ENCODE measurements at places on chromosomes 4 and X.

DNA sequence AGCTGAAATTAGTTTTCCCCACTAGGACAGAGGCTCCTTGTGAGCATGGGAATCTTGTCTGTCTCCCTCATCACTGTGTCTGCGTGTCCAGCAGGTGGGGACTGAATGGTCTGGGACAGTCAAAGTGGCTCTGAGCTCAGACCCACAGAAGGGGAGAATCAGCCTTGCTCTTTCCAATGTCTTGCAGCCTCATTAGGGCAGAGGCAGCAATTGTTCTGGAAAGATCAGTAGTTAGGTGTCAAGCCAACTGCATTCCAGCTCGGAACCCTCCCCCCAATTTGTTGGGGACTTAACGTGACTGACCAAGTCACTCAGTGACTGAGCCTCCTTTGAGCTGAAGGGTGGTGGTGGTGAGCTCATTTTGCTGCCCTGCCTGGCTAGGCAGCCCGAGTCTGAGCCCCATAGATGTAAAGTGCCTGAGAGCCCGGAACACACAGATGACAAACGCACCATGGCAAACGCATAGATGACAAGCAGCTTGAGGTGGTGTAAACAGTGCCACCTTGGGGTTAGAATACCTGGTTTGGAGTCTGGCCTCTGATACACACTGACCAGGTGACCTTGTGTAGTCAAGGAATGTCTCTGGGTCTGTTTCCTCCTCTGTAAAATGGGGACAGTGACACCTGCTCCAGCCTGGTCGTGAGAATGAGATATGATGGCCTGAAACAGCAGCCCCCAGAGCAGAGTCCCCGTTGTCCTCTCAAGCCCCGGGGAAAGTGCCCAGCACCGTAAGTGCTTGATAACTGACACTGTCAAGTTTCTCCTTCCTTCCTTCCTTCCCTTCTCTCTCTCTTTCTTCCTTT, 2.7 kb upstream of the SORCS2 start:
- no peak for DNase-seq

DNA sequence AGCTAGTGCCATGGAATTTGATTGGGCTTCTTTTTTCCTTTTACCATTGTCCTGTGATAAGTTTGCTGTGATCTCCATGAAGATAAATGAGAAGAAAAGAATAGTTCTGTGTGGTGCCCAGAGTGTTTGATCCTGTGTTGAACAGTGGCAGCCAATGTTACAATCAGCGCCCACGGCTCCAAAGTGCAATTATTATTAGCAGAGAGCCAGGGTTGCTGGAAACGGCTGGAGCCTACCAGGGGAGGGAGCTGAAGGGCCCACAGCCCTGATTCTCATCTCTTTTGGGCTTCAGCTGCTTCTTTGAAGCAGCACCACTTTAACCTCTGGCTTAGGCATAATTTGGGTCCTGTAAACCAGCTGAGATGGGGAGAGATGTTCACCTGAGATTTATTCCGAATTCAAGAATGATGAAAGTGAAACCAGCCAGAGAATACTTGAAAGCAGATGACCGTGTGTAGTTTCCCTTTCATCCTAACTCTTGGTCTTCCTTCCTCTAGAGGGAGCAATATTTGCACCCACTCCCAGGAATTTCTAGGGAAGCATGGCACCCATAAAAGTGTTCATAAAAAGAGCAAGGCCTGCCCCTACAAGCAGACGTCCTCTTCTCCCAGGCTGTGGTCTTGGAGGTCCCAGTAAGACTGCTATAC, 298.3 kb downstream of the EVC2 start:
- DNase-seq = no peak

DNA sequence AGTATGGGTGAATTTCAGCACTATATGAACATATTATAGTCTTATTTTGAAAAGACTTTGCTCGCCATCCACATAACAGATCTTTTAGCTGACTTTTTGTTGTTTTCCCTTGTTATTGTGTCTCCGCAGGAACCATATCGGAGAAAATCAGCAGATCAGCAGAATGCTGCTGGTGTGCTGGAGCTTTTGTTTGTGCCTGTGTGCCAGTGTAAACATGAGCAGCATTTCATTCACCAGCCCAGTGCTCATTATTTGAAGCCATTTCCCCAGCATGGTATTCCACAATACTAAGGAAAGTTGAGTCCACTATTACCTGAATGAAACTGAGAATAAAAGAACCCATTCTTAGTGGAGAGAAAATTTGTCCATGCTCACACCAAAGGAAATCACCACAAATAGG, 261.8 kb upstream of the ARX start:
- no peak for DNase-seq

GRCh38 chr4:37573566-37573965, 112.6 kb downstream of the RELL1 start:
- no peak for DNase-seq

DNA sequence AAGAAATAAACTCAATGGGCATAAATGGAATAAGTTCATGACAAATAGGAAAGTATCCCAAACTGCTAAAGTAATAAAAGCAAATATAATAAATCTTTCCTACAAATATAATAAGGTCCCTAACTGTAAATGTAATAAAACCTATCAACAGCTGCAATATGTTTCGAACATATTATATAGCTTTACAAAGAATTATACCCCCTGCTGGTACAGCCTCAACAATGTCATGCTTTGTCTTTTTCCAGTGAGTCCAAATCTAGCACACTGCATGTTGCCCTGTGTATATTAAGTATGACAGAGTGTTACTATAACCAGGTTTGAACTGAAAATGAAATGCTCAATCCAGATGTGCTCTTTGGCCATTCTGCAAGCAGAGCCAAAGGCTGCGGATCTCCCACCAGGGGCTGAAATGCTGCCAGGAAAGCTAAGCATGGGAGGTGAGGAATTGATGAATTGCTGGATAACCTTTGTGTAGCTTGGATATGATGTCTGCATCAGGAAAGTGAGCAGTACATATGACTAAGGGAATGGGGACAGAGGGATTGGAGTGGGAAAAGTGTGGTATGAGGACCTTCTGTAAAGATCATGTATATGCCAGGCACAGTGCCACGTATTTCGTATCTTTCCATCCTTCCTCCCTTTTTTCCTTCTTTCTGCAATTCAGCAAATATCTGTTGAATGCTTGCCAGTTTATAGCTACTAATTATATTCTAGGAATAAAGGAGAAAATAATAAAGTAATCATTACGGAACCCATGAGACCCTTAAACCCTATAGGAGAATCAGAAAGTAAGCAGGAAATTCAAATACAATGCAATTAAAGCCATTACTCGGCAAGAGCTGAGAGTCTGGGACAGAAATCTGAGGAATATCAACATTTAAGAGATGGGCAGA, 954.6 kb upstream of the LCORL start:
- DNase-seq = no peak

DNA sequence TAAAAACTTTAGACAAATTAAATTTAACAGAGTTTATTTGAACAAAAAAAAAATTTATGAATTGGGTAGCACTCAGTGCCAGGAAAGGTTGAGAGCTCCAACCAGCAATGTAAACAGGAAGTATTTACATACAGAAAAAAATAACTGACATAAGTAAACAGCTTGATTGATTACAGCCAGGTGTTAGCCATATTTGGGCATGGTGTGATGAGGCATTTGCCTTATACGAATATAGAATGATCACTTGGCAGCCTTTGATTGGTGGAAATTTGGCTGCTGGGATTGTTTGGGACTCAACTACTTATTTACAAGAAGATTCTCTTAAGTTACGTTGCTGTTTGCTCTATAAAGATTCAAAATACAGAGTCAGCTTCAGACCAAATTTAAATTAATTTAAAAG, 172.0 kb downstream of the ADAM29 start:
- DNase-seq = no peak

- DNase-seq = no peak
Observed at GRCh38 chrX:20067709-20068561, 48.8 kb downstream of the MAP7D2 start.

DNA sequence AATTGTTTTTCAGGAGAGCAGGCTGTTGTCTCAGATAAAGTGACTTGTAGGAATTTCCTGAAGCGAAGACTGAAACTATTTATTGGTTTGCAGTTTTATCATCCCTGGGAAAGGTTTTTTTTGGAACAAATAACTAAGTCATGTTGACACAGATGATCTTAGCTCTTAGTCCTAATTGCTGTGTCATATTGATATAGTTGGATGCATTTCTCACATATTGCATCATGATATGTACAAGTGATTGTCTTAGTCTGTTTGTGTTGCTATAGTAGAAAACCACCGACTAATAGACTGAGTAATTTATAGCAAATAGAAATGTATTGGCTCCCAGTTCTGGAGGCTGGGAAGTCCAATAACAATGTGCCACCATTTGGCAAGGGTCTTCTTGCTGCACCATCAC, 397.5 kb upstream of the PPP1R2C start:
- no peak for DNase-seq

DNA sequence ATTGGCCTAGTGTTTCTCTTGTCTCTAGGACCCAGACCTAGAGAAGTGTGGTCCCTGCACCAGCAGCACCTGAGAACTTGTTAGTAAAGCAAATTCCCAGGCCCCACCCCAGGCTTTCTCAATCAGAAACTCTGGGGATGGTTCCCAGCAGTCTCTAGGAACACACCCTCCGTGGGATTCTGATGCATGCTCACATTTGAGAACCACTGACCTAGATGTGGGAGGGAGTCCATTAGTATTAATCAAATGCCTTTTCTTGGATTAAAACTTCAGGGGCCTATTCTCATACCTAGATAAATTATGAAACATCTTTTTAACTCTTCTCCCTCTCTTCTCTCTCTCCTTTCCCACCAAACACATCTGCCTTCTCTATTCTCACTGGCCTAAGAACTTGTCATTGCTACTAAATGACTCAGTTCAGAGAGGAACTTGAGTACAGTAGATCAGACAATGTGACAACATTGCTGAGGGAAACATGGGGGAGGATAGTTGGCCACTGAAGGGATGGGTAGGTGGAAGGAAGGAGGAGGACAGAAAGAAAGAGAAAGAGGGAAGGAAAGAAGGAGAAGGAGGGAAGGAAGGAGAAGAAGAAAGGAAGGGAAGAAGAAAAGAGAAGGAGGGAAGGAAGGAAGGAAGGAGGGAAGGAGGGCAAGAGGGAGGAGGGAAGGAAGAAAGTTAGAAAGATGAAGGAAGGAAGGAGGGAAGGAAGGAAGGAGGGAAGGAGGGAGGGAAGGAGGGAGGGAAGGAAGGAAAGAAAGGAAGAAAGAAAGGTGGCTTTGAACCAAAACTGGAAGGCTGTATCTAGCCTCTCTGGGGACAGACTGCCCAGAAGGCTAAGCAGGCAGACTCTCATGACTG, 132.7 kb upstream of the MAP3K15 start:
- no peak for DNase-seq

DNA sequence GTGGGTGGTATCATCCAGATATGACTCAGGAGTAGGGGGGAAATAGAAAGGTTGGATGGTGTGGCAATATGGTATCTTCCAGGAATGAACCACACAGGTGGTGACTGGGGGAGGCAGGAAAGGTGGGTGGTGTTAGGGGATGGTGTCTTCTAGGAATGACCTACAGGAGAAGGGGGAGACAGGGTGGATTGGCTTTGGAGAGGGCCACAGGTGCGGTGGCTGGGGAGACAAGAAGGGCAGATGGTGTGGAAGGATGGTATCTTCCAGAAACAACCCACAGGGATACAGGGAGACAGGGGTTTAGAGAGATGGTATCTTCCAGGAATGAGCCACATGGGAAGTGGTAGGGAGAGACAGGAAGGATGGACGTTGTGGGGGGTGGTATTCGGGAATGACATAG, 64.0 kb downstream of the MAOA start:
- no peak for DNase-seq

DNA sequence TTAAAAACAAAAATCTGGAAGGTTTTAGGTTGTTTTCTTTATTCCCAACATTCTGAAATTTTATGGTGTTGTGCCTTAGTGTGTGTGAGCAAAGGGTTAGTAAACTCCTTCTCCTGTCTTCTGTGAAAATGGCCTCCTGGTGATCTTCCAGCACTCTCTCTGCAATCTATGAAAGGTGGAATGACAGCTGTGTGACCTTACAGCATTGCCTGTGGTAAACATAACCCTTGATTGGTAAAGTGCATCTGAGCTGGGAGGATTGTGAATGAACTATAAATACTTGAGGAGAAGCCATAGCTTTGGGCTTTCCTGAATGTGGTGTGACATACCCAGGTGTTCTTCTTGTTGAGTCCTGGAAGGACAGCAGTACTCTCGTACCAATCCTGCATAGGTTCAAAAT, 10.0 kb downstream of the ART3 start:
- no peak for DNase-seq
